ENCODE measurements at places on chromosomes 2 and 18.

GRCh38 chr2:201419057-201419635, 32.1 kb downstream of the TRAK2 start:
- no peak for DNase-seq

DNA sequence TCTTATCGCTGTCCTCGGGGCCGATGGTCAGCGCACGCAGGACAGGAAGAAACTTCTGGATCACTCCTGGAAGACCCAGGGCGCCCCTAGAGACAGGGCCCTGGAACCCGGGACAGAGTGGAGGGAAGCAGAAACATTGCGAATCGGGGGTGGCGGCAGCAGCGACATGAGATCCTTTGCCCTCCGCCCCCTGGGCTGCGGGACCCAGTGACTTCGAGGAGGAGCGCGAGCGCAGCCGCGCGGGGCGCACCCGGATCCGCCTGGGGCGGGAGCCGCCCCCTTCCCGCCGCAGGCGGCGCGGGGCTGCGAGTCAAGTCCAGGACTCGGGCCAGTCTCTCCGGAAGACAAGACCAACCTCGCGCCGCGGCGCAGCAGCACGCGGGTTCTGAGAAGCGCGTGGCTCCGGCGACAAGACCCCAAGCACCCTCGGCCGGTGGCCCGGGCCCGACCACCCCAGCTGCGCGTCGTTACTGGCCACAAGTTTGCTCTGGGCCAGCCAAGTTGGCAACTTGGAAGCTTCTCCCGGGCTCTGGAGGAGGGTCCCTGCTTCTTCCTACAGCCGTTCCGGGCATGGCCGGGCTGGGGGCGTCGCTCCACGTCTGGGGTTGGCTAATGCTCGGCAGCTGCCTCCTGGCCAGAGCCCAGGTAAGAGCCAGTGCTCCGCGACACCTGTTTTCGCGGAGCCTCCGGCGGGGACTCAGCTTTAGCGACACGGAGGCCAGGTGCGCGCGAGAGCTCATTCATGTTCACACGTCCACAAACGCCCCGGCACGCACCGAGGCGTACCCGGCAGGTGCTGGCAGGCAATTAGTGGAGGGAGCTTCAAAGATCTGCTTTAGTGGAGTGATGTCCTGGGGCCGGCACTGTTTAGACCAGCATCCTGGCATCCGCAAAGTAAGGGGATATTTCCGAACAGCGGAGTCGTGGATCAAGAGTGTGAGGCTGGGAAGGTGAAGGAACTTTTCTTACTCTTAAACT, at the start of gene PTH2R:
PTH2R (plus strand) TSS at position 319 of the 978 bp plus-strand sequence; CDS start at position 571, 252 bp downstream.
- no peak for DNase-seq

DNA sequence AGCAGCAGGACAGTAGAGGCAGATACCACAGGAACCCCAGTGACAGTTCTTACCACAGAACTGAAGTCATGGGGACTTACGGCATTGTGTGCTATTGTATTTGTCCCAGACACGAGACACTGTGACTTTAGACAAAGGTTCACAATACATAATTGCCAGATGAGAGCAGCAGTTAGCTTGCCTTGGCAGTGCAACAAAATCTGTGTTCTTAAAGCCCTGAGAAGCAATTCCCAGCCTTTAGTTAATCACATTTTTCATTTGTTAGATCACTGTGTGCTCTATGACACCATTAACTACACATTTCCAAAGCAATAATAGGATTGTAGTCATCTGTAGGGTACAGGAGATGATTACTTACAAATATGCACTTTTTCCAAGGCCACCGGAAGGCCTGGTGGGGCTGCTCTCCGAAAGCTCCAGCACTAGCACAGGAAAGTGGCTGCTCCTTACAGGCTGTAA, 97.5 kb upstream of the LDLRAD4 start:
- DNase-seq, result no peak

DNA sequence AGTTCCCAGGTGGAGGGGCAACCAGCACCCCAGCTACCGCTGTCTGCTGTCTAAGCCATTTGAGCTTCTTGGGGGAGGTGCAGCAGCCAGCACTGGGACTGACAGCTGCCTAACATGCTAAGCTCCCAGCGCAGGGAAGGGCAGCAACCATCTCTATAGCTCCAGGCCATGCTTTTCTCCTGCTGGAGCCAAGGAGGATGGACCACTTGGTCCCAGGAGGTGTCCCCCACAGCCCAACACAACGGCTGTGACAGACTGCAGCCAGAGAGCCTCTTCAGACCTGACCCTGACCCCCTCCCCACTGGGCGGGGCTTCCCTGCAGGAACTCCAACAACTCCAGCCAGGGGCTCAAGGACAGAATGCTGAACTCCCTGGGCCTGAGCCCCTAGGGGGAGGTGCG, 370.6 kb upstream of the REG3G start:
- no peak for DNase-seq

DNA sequence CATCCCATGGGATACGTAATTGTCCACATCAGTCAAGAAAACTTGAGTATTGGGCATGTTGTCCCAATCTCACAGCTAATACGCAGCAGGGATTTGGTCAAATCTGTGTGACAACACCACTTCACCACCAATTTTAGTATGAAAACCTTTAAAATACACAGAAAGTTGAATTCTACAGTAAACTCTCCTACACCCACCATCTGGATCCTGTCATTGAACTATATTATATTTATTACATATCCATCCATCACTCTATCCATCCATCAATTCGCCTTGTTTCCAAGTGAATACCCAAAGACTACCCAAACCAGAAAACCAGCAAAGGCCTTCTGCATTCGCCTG, 846 bp upstream of the FKBP7 start:
- no peak for DNase-seq

- no peak for DNase-seq
Measured at GRCh38 chr2:65377556-65378192, 54.7 kb downstream of the SPRED2 start.

GRCh38 chr2:78418021-78418420, 607.5 kb upstream of the REG3G start:
- DNase-seq, result peak; percentile 49

GRCh38 chr2:64678771-64679590, 25.3 kb upstream of the SERTAD2 start:
- no peak for DNase-seq

DNA sequence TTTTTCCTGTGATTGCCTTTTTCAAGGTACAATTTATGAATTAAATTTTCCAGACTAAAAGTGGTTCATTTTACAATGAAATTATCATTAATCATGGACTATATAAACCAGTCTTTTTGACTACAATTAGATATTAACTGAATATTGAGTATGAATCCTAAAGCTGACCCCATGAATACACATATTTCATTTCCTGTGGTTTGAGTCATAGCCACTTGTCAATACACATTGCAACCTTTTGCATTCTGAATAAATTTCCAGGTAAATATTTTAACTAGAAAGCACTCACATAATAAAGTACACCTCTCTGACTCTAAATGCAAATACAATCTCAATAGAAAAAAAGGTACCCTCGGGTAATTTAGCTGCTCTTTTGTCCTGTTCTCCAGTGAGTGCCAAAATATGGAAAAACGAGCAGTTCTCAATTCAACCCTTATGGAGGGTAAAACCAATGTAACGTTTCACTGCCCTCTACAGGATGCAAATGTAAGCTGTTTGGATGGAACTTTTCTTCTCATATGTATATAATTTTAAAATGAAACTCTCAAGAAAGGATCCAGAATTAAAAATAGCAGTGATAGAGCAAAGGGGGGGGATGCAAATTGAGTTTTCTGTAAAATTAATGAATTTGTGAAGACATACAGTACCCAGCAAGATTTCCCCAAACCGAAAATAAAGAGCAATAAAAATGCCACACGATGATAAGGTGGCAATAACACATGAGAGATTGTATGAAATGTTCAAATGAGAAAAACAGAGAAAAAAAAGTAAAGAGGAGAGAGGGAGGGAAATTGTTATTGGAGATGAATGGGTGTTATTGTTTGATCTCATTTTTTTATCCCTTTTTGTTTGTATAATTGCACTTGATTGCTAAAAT, 1795.7 kb upstream of the PIK3C3 start:
- DNase-seq, result peak; percentile 96

GRCh38 chr2:113057117-113057516, 1.9 kb upstream of the IL36RN start:
- DNase-seq, result no peak

- peak; percentile 18 for DNase-seq
Measured at GRCh38 chr2:27264753-27265535, 2.1 kb upstream of the SLC30A3 start.

DNA sequence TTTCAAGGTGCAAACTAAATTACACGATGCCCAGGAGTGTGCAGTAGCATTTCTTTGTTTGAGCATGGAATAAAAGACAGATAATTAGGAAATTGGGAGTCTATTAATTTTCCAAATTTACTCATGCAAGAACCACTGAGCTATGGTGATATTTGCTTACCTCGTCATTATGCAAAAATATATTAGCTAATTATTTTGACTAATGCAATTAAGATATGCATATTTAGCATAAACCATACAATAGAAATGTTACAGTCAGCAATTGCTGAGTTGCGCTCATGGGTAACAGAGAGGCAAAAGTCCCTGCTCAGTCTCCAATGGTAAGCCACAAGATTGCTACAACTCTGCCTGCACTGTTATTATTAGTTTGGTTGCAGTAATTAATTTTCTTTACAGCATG, 342.0 kb downstream of the TXNL1 start:
- no peak for DNase-seq

DNA sequence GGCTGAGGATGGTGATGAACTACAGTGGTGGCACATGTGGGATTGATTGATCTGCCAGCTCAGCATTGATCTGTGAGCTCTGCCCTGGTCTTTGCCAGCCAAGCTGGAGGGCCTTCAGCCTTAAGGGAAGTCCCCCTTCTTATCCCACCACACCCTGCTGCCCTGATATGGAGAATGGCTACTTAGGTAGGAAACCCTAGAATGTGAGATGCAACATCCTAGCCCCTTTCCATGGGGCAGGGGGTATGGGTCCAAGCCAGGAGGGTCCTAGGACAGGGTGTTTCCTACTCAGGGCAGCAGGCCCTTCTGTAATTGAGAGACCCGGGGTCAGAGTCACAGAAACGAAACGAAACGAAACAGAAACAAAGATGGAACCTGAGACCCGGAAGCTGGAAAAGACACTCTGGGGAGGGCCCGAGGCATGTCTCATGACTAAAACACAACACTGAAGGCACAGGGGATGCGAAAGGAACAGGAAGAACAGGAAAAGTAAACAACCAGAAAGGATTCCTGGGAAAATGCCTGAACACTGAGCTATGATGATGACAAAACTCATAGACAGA, 16.9 kb upstream of the SULT1C2 start:
- DNase-seq, result no peak

DNA sequence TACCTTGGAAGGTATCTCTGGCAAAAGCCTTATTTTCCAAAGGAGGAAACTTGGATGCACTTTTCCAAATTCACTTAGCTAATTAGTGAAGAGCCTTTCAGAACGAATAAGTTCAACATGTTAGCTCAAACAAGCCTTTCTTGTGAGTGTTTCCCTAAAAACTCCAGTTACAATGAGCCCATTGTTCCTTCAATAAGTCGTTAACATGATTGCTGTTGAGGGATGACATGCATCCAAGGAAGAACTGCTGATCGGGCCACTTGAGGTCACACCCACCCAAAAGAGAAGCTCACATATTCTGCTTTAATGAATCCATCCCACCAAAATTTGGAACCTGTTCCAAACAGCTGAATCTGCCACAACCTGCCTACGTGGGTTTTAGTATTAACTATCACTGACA, 48.1 kb upstream of the SLC35G4 start:
- DNase-seq, result no peak

- DNase-seq, result no peak
Measured at GRCh38 chr2:206477296-206477695, 34.0 kb downstream of the ADAM23 start.

All from NCI-H2081 treated with DMSO at 0.1 percent for 48 hours (cell line).